ENCODE measurements at places on chromosomes 7 and 10.

GRCh38 chr10:81603106-81603620, 271.8 kb upstream of the NRG3 start:
- no peak for DNase-seq

DNA sequence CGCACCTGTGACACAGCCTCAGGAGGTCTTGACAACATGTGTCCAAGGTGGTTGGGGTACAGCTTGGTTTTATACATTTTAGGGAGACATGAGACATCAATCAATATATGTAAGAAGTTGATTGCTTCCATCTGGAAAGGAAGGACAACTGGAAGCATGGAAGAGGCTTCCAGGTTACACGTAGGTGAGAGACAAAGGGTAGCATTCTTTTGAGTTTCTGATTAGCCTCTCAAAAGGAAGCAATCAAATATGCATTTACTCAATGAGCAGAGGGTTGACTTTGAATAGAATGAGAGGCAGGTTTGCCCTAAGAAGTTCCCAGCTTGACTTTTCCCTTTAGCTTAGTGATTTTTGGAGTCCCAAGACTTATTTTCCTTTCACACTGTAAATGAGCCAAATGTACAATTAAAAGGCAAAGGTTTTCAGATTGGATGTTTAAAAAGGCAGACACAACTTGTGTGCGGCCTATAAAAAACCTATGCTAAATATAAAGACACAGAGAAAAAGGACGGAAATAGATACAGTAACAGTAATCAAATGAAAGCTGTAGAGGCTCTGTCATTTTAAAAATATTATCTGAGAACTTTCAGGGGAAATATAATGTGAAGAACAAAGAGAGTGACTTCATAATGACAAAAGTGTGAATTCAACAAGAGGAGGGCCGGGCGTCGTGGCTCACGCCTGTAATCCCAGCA, 65.7 kb upstream of the LANCL2 start:
- DNase-seq = no peak

- no peak for DNase-seq
Observed at GRCh38 chr7:135901585-135902540, 75.3 kb downstream of the MTPN start.

GRCh38 chr10:102141583-102142107, 8.8 kb downstream of the PPRC1 start:
- DNase-seq = no peak

DNA sequence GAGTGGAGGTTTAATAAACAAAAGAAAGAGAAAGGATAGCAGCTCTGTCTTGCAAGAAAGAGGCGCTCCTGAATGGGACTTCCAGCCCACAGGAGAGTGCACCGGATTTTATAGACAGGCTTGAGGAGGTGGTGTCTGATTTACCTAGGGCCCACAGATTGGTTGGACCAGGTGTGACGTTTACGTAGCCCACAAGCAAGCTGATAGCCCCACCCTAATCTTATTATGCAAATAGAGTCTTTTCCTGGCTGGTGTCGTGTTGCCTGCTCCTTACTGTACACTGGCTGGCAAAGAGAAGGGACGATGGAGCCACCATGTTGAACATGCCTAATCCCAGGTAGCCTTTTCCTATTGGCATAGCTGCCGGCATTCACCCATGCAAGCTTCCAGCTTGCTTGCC, 319.7 kb upstream of the POM121L12 start:
- DNase-seq = no peak

DNA sequence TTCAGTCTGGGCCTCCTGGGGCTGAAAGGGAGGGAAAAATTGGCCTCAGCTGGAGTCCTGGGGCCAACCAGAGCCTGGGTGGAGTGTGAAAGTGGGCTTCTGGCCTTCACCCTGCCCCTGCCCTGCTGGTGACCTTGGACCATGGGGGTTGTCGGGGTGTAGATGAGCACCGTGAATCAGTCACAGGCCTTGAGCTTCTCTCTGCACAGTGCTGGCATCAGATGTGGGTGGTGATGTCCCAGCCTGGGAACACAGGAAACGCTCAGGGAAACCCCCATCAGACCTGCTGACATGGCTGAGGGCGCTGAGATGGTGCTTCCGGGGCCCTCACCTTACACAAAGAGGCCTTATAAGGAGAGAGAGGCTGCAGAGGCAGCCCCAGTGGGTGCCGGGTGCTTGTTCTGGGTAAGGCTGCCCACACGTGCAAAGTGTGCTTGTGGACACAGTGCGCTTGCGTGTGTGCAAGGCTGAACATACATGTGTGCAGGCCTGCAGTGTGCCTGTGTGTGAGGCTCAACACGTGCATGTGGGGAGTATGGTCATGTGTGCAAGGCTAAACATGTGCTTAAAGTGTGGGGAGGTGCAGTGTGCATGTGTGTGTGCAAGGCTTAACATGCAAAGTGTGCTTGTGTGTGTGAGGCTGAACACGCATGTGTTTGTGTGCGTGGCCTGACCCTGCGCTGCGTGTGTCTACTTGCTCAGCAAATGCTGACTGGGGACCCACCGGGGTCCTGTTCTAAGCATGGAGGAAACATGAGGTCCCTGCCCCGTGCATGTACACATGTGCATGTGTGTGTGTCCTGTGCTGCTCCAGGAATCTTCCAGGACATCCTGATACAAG, 6.5 kb downstream of the ARPC1B start:
- DNase-seq = no peak

DNA sequence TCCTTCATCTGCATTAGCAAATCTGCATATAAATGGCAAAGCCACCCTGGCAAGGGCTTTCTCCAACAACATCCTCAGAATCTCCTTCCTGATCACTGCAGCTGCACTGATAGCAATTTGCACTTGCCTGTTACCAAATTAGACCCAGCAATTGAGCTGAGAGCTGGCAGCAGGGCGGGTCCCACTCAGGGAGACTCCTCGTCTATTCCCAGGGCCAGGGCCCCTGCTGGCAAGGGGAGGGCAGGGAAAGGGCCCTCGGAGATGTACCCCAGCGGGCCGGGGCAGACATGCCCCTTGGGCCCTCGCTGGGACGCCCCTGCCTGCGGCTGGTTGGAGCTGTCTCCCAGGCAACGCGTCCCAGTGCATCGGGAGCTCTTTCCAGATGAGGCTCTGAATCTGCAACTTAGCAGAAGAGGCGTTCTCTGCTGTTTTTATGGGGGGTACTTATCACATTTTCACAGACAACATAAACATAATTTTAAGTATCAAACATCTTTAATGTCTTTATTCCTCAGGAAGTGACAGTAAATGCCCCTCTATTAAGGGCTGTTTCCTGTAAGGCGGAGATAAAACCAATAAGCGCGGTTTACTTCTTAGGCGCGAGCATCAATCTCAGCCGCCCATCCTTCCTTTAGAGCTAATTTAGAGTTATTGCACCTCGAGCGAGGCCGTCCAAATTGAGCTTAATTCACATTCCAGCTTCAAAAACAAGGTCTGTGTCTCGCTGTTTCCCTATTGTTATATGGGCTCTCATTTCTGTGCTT, 249.0 kb upstream of the PPP2R2D start:
- DNase-seq = no peak

DNA sequence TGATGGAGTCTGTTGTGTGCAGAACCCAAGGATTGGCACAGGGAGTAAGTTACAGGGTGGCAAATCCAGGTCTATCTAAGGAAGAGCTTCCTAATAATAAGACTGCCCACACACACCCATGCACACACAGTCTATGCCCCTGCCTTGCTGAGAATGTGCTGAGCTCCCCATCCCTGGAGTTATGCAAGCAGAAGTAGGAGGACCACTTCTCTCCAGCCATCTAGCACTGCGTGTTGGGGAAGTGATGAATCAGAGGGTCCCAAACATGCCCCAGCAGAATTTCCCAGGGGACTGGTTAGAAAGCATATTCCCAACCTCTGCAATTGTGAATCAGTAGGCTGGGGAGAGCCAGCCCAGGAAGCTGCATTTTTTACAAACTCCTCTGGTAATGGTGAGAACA, 117.2 kb downstream of the CDH23 start:
- no peak for DNase-seq

GRCh38 chr7:36278620-36279172, 111.0 kb upstream of the ANLN start:
- no peak for DNase-seq

GRCh38 chr7:130394421-130395195, 14.3 kb downstream of the CPA1 start:
- DNase-seq = no peak

DNA sequence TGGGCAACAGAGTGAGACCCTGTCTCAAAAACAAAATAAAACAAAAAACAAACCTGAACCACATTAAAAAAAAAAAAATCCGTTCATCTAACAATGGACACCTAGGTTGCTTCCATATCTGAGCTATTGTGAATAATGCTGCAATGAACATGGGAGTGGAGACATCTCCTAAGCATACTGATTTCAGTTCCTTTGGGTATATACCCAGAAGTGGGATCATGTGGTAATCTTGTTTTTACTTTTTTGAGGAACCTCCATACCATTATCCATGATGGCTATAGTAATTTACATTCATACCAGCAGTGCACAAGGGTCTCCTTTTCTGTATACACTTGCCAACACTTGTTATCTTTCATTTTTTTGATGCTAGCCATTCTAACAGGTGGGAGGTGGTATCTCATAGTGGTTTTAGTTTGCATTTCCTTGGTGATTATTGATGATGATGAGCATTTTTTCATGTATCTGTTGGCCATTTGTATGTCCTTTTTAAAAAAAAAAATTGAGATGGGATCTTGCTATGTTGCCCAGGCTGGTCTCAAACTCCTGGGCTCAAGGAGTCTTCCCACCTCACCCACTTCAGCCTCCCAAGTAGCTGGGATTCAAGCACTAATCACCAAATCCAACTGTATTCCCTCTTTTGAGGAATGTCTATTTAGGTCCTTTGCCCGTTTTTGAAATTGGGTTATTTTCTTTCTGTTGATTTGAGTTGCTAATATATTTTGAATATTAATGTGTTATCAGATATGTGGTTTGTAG, 17.5 kb downstream of the CDK13 start:
- no peak for DNase-seq

DNA sequence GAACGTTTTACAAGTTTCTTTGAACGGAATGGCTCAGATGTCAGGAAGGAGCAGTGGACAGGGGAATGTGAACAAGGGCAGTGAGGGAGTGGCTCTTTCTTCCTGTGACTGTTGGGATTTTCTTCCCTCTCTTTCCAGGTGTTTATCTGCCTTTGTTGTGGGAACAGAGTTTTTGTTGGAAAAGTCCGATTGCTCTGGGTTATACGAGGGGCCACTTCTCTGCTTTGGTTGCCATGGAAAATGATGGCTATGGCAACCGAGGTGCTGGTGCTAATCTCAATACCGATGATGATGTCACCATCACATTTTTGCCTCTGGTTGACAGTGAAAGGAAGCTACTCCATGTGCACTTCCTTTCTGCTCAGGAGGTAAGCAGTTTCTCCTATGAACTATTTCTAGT, 41.4 kb downstream of the ZRANB1 start:
- DNase-seq = no peak

GRCh38 chr10:59976909-59977308, 70.6 kb upstream of the CCDC6 start:
- no peak for DNase-seq

Data from T1000 (cell line).